ENCODE measurements at places on chromosomes 1 and 21.
A peak's percentile ranks its signal among the peaks of the same experiment; 100 is the strongest.

DNA sequence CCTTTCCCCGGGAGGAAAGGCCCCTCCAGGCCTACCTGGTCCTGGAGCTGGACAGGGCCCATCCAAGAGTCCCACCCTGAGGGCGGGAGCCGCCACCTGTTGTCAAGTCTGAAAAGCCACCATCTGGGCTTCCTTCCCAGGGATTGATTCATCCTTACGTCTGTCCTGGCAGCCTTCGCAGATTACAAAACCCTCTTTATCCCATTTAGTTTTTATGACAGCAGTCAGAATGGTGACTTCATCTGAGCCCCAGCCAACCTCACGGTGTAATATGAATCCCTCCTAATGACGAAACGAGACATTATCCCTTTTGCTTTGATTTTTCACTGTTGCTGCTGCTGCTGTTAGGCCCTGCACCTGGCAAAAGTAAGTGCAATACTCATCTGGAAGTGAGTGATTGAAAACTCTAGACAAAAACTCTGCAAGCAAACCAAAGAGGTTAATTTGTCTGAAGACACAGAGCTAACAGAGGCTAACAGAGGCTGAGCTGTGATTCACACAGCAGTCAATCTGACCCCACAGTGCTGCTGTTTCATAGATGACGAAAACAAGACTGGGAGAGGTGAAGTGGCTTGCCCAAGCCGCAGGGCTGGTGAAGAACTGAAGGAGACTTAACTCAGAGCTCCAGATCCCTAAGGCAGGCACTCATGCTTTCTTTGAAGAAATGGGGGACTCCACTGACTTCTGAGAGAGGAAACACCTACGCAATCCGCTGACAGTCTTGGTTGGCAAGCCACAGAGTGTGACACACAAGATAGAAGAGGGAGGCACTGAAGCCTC is 30.0 kb upstream of the S100A7 start:
- peak; percentile 91 for DNase-seq

DNA sequence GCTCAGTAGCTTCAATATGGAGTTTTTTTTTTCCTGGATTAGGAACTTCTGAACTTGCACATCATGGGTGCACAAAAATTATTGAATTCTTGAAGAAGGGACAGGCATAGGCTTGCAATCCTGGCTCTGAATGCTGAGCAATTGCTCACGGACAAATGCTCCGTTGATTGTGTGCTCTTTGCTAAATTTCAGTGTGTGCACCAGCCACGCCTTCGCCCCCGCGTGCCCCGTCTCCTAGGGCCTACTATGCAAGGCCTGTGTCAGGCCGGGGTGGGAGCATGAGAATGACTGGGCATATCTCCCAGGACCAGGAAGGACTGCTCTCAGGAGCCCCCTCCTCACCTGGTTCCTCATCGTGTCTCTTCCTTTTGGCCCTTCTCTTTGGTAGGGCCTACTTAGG is 17.4 kb downstream of the IL6R start:
- DNase-seq, result no peak

DNA sequence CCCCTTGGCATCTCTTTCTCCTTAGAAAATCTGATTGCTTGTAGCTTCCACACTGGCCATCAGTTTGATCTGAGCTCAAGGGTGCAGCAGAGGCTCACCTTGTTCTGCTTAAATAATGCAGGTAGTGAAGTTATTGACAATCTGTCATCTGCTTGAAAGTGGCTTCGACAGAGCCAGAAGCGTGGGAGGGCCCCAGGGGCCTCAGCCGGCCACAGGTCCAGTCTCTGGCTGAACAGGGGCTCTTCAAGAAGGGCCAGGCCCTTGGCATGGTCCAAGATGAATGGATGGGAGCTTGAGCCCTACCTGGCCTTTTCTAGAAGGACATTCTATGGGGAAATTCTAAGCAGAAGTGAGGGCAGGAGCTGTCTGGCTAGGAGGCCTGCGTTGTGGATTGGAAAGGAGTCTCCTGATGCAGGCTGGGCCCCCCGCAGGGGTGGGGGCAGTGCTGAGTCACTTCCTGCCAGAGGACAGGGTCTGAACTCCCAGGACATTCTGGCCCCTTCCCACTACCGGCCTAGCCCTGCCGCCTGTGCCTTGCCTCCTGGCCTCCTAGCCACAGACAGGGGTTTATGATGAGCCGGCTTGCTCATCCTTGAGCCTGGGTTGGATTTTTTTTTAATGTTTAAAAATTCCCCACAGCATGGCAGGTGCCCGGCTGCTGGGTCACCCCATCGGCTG is 162.3 kb upstream of the VAMP3 start:
- DNase-seq, result peak; percentile 13

DNA sequence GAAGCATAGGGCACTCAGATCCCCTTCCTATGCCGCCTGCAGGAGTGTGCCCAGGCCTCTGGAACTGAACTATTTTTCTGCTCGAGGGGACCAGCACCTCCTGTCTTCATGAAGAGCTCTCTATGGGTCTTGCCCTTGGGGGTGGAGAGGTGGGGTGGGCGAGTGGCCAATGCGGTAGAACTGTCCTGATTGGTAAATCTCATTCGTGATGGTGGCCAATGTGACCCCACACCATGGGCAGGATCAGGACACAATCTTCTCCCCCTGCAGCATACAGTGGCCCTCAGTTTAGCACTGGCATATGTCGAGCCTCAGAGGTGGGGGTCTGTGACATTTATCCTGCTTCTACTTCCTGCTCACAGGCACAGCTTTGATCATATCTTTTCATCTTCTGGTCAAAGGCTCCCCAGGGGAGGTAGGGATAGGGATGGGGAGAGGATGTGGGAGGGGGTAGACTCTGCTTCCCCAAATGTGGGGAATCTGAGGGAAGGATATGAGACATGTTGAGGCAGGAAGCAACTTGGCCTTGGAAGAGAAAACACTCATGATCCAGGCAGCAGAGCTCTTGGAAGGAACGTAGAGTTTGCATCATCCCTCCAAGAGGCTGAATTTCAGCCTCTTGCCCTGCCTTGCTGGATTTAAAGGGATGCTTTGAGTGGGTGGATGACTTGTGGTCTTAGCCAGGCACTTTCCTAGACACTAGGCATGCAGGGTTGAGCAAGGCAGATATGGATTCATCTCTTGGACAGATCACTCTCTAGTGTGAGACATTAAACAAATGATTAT is 81.8 kb downstream of the LAMC2 start:
- peak; percentile 95 for DNase-seq

DNA sequence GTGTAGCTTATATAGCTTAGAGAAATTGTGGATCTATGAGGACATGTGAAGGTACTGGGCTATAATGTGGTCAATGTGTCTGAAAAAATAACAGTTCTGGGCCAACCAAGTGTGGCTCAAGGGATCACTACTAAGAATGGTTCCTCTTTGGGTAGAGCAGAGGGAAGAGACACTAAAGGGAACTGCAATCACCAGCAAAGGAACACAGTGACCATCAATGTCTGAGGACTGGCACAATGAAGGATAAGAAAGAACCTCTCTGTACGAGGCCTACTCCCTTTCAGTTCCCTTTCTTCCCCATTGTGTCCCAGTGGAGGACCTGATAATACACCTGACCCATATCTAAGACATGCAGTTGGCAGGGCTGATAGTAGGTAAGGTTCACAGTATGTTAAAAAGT is 89.9 kb upstream of the JAK1 start:
- DNase-seq, result no peak

DNA sequence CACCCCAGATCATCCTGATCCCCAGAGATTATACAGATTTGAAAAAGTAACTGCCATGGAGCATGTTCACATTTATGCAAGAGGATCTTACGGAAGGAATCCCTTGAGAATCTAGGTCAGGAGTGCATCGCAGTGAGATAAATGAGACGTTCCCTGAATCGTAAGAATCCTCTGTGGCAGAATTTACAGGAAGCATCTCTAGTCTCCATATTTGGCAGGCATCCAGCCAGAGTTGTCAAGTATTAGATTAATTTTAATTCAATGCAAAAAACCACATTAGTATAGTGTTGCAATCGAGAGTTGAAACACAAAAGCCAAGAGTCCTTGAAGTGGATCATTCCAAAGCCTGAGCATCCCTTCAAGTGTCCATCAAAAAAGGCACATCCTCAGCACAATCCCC is 100.8 kb downstream of the RRAGC start:
- DNase-seq, result no peak

Data from EL (cell line).